ENCODE measurements at places on chromosomes 4 and X.

DNA sequence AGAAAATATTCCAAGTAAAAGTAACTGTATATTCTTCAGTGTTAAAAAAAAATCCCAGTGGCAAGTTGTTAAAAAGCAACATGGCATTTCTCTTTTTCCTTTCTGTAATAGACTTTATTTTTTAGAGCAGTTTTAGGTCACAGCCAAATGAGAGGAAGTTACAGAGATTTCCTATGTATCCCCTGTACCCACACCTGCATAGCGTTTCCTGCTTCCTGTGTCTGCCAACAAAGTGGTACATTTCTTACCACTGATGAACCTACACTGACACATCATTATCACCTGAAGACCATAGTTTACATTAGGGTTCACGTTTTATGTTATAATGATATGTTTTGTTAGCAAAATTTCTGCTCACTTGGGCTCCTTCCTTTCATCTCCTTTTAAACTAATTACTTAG is 124.7 kb downstream of the GPAT3 start:
- no peak for DNase-seq

DNA sequence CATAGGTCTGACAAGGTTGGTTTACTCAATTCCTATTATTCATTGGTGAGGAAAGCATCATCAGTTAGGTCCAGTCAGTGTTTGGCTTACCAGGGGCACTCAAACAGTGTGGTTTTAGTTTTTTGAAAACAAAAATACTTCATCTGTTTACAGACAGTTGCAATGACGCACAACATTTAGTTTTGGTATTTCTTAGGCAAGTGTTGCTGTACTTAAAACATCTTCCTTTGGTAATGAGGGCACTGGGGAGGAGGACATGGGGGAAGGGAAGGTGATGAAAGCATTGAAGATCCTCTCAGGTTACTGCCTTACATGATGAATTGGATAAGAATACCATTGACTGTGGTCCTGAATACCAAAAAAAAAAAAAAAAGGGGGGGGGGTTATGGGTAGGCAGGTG is 93.7 kb upstream of the MAOA start:
- DNase-seq = no peak

- no peak for DNase-seq
Measured at GRCh38 chr4:74794382-74795010, at the start of gene BTC. Gene BTC (minus strand): TSS chr4:74794523. CDS start chr4:74794325, 198 bp downstream.

- DNase-seq = no peak
Measured at GRCh38 chr4:36944232-36944631, 300.3 kb upstream of the NWD2 start.

- DNase-seq = no peak
Measured at GRCh38 chrX:38796946-38797345, 4.3 kb upstream of the MID1IP1 start.

DNA sequence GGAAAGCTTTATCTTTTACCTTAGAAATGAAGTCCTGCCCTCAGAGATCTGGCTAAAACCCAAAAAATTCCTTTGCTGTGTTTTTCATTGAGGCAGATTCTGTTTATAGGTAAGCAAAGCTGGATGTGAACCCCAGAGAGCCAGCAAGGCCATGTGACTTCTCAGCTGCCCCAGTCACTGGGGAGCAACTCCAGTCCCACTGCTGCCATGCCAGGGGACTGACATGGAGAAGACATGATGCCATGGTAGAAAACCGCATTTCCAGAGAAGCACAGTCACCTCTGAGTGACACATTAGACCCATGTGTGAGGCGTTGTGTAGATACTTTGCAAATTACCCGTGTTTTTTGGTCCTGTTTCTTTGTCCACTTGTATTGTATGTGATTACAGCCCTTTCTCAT is 45.4 kb downstream of the PTTG2 start:
- no peak for DNase-seq

DNA sequence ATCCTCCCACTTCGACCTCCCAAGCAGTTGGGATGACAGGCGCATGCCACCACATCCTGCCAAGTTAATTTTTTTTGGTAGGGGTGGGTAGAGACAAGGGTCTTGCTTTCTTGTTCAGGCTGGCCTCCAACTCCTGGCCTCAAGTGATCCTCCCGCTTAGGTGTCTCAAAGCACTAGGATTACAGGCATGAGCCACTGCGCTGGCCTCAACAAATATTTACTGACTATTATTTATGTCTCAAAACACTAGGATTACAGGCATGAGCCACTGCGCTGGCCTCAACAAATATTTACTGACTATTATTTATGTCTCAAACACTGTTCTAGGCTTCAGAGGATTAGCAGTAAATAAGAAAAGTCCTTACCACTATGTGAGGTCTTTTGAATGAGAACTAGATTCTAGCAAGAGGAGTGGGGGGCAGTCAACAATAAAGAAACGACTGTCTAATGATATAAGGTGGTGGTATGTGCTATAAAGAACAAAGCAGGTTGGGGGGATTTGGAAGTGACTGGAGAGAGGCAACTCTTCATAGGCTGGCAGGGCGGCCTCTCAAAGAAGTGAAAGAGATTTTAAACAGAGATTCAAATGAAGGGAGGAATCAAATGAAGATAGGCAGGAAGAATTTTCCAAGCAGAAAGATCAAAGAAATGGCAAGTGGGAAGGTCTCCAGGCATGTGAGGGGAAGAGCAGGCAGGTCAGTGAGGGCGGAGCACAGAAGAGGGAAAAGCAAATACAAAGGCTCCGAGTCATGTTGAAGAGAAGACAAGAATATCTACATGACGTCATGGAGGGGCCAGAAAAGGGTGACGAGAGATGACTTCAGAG is 12.7 kb upstream of the ACSL1 start:
- no peak for DNase-seq

DNA sequence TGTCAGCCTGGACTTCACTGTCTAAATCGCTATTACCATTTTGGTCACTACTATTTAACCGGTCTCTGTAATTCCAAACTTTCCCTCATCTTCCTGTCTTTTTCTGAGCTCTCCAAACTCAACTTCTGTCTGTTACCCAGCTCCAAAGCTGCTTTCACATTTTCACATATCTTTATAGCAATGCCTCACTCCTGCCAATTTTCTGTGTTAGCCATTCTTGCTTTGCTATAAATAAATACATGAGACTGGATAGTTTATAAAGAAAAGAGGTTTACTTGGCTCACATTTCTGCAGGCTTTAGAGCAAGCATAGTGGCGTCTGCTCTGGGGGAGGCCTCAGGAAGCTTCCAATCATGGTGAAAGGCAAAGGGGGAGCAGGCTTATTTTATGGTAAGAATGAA is 368.3 kb upstream of the GNPDA2 start:
- no peak for DNase-seq

DNA sequence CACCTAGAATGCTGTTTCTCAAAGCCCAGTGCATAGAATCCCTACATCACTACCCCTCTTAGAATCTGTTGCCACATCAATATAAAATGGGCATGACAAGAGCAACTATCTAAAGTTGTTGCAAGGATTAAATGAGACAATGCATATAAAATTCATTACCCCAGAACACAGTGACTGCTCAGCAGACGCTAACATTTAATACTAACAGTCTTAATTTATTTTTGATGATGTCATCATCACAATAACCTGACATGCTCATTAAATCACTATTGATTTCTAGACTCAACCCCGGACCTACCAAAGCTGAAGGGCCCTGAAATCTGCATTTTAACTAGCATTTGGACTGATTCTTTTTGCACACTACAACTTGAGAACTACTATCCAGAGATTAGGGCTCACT is 3.9 kb downstream of the ARSJ start:
- no peak for DNase-seq

DNA sequence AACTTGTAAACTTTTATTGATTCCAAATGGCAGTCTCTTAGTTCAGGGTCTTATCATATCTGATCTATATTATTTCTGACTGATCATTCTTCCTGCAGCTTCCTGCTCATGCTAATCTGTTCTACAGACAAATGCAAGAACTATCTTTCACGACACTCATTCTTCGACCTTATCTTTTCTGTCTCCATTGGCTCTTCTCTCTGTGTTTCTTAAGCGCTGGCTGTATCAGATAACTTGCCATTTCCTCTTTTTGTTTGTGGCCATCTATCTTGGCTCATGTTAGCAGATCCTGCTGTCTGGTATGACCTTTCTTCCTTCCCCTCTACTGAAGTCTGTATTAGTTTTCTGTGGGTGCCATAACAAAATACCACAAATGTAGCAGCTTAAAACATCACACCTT is 230.5 kb upstream of the PUDP start:
- no peak for DNase-seq

- no peak for DNase-seq
Measured at GRCh38 chrX:97619499-97619898, 735.8 kb downstream of the RPA4 start.

- no peak for DNase-seq
Measured at GRCh38 chr4:41678086-41678816, 70.3 kb downstream of the PHOX2B start.

GRCh38 chr4:62881210-62881609 is 1528.0 kb downstream of the TECRL start:
- DNase-seq = no peak

DNA sequence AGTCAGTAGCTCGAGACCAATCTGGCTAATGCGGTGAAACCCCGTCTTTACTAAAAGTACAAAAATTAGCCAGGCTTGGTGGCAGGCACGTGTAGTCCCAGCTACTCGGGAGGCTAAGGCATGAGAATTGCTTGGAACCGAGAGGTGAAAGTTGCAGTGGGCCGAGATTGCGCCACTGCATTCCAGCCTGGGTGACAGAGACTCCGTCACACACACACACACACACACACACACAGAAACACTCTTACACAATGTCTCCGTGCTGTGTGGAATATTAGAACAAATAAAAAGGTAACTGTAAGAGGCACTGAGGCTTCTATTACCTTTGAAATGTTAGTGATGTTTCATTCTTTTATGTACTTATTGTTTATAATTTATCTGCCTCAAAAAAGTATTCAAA is 326.6 kb downstream of the GPAT3 start:
- no peak for DNase-seq

DNA sequence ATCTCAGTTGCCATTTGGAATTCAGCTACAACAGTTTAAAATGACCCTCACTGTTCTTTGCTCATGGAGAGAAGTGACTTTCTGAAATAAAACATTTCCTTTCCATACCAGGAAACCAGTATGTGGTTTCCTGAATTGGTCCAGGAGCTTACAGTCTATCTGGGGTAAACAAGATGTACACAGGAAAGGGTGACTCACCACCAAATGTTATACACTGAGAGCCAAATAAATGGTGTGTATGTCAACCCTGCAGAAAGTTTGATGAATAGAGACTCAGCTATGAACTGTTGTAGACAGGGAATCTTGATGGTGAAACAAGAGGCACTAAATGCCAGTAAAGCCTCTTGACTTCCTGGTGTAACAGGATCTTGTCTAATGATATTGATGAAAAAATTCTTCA is 100.4 kb downstream of the HS6ST2 start:
- no peak for DNase-seq

GRCh38 chr4:168264903-168265302 is 53.6 kb downstream of the DDX60 start:
- no peak for DNase-seq

DNA sequence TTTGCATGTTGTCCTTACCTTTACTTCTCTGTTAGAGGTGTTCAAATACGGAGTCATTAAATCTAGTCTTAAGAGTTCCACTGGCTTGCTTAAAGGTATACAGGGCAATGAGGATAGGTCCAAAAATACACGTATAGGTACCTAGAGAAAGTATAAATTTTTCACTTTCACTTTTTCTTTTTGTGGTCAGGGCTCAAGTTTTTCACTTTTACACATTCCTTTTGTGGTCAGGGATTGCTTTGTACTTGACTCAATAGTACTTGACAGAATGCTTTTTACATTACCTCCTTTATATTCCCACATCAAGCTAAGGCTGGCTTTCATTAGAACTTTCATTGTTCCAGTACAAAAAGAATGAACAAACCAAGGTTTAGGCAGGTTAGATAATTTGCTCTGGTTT is 21.7 kb downstream of the TMEM184C start:
- no peak for DNase-seq

DNA sequence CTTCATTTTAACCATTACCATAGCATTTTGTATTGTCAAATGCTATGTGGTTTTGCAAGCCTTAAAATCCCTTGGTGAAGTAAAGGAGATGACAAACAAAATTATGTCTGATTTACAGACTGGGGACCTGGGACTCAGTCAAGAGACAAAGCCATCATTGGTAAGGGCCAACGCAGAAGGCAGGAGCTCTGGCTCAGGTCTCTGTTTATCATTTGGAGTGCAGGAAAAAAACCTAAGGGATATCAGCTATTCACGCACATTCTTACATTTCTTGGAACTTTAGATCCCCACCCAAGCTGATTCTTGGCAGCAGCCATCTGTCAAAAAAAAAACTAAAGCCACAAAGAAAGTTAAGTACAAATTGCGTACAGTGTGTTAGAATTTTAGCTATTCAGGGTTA is 731.9 kb downstream of the STPG2 start:
- no peak for DNase-seq

- no peak for DNase-seq
Measured at GRCh38 chrX:72079607-72080006, 52.1 kb downstream of the RTL5 start.

DNA sequence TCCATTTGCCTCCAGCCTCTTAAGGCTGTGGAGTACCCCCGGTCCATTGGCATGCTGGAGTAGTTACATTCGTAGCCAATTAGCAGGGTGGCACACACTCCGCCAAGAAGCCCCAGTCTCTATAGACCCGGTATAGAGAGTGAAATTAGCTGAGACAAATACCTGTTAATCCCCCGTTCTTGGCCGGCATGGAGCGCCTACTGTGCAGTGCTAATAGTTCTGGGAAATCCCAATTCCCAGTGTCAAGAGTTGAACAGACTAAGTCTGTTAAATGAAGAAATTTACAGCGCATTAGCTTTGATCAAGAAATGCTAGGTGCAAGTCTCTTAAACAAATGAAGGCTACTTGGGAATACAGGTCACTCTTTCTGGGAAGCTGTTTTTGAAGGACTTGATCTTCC is 127.8 kb upstream of the ARX start:
- DNase-seq = no peak

DNA sequence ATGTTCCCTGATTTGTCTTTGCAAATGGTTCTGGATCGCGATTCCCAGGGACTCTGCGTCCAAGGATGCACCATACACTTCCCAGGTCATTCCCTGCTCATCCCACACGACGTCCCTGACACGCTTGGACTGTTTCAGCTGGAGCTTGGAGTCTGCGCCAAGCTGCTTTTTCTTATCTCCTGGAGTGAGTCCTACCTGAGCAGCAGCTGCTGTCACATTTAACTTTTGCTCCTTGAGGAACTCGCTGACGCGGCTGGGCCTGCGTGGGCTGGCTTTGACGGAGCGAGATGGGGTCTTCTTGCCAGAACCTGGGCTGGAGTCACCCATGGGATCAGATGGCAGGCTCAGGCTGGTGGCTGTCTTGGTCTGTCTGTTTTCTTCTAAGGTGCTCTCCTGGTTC is 59.6 kb downstream of the GPRIN3 start:
- DNase-seq = no peak

Data from NCI-H524 treated with DMSO at 0.1 percent for 48 hours (cell line).